ENCODE measurements at places on chromosomes 7 and 10. TPM values are rescaled to one million over a fixed set of nuclear protein-coding genes. Genes with fewer than 3 reads are reported as not detected.
A peak's percentile ranks its signal among the peaks of the same experiment; 100 is the strongest.

DNA sequence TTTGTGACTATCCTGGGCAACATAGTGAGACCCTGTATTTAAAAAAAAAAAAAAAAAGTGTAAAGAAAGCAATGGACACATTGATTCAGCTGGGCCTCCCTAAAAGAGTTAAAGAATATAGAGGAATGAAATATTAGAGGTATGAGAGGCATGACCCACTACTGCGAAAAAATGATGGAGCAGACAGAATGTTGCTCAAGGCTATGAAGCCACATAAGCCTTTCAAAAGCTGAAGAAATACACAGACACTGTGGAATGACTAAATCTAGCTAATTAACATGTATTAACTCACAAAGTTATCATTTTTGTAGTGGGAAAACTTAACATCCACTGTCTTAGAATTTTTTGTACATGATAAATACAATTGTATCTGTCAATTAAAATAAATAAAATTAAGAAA, 107.3 kb downstream of the HGF start:
- H3K4me1 ChIP-seq = no peaks in the 10 kb centered on the region
- H3K4me3 ChIP-seq = no peak overlapping the region
- H3K27ac ChIP-seq = no peak overlapping the region
- H3K27me3 ChIP-seq = no peaks in the 10 kb centered on the region

GRCh38 chr10:18759575-18759974, 100.3 kb downstream of the ARL5B start:
- no peaks in the 10 kb centered on the region for H3K36me3 ChIP-seq
- H3K4me3 ChIP-seq = no peak overlapping the region
- no peaks in the 10 kb centered on the region for H3K27me3 ChIP-seq
- H3K27ac ChIP-seq = no peak overlapping the region
- DNase-seq = no peak

DNA sequence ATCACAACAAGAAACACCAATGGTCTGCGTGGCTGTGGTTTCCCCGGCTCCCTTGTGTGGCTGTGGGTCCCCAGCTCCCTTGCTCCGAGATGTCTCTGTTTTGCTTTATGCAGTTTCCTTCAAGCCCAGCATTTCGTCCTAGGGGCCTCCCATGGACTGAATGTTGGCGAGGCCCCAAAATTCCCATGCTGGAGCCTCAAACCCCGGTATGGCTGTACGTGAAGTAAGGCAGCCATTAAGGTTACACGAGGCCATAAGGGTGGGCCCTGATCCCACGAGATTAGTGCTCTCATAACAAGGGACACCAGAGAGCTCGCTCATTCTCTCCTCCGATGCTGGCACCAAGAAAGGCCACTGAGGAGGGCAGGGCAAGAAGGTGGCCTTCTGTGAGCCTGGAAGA, 44.6 kb downstream of the INSIG1 start:
- no peak overlapping the region for H3K27ac ChIP-seq
- H3K36me3 ChIP-seq = no peaks in the 10 kb centered on the region
- no peak for DNase-seq
- peaks cover 24% of the 10 kb centered on the region for H3K27me3 ChIP-seq
- H3K4me1 ChIP-seq = peaks cover 11% of the 10 kb centered on the region
- H3K4me3 ChIP-seq = no peak overlapping the region

DNA sequence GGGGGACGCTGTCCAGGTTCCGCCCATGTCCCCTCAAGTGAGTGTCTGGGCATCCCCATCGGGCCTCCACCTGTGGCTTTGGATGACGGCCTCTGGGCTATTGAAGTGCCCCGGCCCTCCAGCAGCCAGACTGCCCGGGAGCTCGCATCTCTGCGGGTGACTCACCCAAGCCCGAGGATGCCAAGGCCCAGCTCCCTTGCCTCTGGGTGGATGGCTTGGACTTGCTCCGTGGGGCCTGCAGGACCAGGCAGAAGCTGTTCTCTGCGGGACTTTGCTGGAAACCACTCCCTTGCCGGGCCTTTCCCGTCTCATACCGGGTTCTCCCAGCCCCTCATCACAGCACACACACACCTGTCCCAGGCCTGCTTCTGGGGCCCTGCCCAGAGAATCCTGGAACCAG, 22.4 kb downstream of the DPYSL4 start:
- no peaks in the 10 kb centered on the region for H3K27me3 ChIP-seq
- H3K27ac ChIP-seq = no peak overlapping the region
- no peaks in the 10 kb centered on the region for H3K36me3 ChIP-seq
- DNase-seq = no peak

DNA sequence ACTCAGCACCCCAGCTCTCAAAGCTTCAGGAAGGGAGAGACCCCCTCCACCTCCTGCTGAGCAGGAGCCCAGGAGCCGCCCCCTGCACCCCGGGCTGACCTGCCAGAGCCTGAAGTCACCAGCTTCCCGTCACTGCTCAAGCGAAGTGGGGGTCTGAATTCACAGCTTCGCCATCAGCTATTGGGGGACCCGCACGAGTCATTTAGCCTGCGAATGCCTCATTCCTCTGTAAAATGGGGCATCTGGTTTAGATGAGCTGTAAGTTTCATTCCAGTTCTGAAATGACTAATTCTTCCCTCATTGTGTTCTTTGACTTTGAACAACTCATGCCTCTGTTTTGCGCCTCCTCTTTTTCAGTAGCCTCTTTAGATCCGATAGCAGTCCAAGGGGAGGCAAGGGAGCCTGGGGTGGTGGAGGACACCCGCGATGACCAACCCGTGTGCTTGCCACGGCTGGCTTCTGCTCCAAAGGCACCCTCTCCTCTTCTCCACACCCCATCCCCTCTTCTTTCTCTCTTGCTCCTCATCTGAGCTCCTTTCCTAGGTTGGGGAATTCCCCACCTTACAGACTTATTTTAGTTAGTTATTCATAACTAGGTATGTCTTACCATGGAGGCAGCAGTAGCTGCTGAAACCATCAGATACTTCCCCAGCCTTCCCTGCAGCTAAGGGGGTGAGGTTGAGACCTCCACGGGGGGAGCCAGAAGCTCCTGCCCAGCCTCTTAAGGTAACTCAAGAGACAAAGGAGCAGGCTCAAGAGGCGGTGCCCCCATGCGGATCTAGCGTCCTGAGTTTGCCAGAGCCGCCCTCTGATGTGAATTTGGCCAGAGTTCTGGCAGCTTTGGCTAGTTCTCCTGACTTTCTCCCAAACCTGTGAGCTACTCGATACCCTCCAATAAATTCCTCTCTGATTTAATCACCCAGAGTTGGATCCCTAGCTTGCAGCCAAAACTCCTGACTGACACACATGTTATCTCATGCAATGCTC, 47.7 kb downstream of the RBM17 start:
- no peaks in the 10 kb centered on the region for H3K36me3 ChIP-seq
- DNase-seq = no peak
- no peak overlapping the region for H3K27ac ChIP-seq
- H3K4me1 ChIP-seq = peaks cover 34% of the 10 kb centered on the region

DNA sequence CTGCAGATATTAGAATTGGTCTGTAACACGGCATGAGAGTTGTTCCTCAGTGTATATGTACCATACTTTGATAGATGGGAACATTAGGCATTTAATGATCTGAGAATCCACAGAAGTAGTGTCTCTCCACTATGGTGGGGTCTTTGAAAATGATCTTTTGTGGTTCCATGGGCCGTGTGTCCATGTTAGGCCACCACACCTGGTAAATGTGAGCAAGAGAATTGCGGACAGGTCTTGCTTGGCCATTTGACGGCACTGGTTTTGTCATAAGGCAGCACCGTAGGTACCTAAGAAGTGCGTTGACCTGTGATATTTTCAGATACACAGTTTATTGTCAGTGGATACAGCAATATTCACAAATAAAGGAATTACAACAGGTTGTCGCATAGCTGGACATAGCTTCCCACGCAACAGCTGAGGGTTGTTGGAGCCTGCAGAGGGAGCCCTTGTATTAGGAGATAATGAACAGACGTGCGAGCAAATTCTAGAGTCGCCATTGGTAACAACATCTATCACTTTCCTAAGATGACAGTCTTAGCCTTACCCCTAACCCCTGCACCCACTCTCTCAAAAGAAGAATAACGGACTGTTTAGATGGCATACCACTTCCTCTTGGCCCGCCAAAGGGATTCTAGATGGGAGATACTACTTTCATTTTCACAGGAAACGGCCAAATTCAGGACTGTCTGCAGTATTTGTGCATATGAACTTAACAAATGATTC, 111.4 kb downstream of the COL28A1 start:
- no peaks in the 10 kb centered on the region for H3K27me3 ChIP-seq
- H3K27ac ChIP-seq = peak overlapping the region; percentile 64
- peak; percentile 34 for DNase-seq
- H3K36me3 ChIP-seq = no peaks in the 10 kb centered on the region
- peak overlapping the region; percentile 77 for H3K4me3 ChIP-seq

Gene PLCE1
- total RNA-seq = not detected

Gene FRMPD2
- not detected for total RNA-seq
